ENCODE measurements at places on chromosomes 12 and 14.

GRCh38 chr12:27870939-27871338 lies 90.9 kb upstream of the MANSC4 start:
- no peak for DNase-seq

- DNase-seq: no peak
Observed at GRCh38 chr14:42269234-42269633, 662.6 kb downstream of the LRFN5 start.

DNA sequence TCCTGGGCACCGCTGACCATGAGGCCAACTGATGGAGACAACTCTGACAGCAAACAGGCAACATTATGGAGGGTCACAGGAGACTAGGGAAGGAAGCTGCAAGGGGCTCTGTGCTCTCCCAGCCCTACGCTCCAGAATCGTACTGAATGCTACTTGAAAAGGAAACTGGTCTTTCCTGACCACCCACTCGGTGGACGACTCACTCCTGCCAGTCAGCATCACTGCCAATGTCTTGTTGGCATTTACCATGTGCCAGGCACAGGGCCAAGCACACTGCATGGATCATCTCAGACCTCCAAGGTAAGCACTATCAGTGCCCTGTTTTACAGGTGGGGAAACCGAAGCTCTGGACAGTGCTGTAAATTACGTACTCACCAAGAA lies 38.0 kb downstream of the CCDC85C start:
- no peak for DNase-seq

- DNase-seq: no peak
Observed at GRCh38 chr12:7009512-7009911, 8.8 kb downstream of the LPCAT3 start.

GRCh38 chr12:55829967-55830600 lies 697 bp upstream of the DNAJC14 start:
- DNase-seq: no peak
